Fibroblast of lung (primary cell): ENCODE measurements at places on chromosomes 5 and 9. TPM values are rescaled to one million over a fixed set of nuclear protein-coding genes. Genes with fewer than 3 reads are reported as not detected.

The DND1 gene
- under 0.01 and 0.33 TPM in 2 replicates for total RNA-seq

The FGF18 gene
- 8.0 and 19.3 TPM in 2 replicates for total RNA-seq

The ORM1 gene
- not detected in 2 replicates for total RNA-seq

The TSTD2 gene
- 19.8 and 20.1 TPM in 2 replicates for total RNA-seq

The TAF11L10 gene
- total RNA-seq = not detected in 2 replicates

The MELK gene
- 6.2 and 14.2 TPM in 2 replicates for total RNA-seq

The DCAF10 gene
- total RNA-seq = 18.7 and 26.6 TPM in 2 replicates

The PCDHGC5 gene
- 1.3 and 2.6 TPM in 2 replicates for total RNA-seq

The TCF7 gene
- 1.0 and 3.1 TPM in 2 replicates for total RNA-seq

The FGFR4 gene
- total RNA-seq = 12.6 and 13.6 TPM in 2 replicates
